ENCODE measurements at places on chromosomes 5 and 9.
A peak's percentile ranks its signal among the peaks of the same experiment; 100 is the strongest.

GRCh38 chr5:65184780-65185179, 296.9 kb downstream of the ADAMTS6 start:
- no peak for DNase-seq

- no peak for DNase-seq
Measured at GRCh38 chr5:78005021-78005785, 229.1 kb upstream of the TBCA start.

DNA sequence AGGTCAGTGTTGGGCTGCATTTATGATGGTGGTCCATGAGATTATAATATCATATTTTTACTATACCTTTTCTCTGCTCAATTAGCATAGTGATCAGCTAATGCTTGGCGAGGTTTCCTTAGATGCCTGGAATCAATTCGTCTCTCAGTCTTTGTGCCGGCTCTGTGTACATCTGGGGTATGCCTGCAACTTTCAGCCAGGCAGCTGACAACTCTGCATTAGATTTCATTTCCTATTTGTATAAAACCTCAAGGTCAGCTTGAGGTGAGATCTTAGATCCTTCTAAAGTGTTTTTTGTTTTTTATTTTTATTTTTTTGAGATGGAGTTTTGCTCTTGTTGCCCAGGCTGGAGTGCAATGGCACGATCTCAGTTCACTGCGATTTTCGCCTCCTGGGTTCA, 86.8 kb downstream of the MELK start:
- no peak for DNase-seq

DNA sequence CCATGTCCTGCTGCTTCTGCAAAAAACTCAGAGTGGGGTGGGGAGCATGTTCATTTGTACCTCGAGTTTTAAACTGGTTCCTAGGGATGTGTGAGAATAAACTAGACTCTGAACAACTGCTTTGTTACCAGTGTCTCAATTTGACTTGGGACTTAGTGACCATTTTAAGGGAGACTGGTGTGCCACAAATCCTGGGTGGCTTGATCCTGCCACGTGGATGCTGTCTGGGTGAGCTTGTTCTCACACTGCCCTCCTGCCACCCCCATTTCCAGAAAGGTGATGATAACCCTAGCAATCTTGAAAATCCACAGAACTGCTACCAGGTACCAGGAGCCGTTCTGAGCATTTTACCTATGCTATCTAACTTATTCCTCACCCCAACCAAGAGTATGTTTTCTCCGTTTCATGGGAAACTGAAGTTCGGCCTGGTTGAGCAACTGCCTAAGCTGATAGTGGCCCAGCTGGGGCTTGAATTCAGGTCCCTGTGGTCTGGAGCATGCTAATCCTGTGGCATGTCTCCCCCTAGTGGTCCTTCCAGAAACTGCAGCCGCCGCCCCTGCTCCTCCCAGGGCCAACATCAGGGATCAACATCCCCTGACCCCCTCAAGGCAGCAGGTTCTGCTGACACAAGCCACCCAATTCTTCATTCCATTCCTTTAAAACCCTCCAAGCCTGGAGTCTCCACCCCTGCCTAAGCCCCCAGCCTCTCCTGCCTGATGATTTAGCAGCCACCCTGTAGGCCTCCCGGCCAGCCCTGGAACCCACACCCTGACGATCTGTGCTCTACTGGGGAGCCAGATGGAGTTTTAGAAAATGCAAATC, 2.8 kb downstream of the IL3 start:
- peak; percentile 80 for DNase-seq

- DNase-seq, result no peak
Measured at GRCh38 chr9:7456793-7457530, 342.6 kb downstream of the DMAC1 start.

GRCh38 chr9:81116340-81117137, 572.8 kb downstream of the TLE1 start:
- DNase-seq, result no peak

GRCh38 chr5:75412111-75412990, 75.3 kb downstream of the HMGCR start:
- no peak for DNase-seq

- no peak for DNase-seq
Measured at GRCh38 chr9:112439825-112440224, 46.8 kb upstream of the KIAA1958 start.

DNA sequence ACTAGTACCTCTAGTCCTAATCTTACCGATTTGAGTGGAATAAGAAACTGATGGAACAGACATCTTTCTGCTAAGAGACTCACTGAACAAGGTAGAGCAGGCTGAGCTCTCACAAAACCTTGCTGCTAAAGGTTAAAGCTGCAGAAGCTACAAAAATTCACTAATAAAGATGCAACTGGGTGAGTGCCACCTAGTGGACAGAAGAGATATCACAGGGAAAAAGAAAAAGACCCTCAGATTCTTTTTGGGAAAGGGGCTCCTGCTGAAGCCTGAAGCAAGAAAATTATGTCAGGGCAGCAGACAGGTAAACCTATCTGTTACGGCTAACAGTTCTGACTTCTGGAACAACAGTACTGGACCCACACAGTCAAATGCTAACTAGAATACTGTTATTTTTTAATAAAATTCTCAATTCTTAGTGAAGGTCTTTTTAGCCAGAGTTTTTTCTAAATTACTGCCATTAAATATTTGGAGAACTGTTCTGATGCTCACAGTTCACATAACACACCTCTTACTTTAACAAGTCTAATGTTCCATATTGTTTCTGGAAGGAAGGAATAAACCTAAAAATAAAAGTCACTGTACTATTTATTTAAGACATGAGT, 51.2 kb downstream of the DIAPH1 start:
- peak; percentile 46 for DNase-seq

DNA sequence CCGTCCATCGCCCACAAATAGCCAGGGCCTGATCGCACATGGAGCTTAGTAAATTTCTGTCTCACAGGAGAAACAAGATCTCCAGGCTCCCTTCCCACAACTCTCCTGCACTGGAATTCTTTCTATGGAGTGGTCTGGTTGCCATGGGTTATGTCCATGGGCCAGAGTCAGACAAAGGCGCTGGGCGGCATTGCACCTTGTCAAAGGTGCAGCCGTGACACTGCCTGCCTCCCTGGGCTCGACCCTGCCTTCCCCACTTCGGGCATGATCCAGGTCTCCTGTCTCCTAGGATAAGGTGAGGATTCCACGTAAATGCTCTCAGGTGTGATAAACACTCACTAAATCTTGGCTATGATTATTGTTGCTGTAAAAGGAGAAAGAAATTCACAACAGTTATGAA, 130.0 kb downstream of the ADAMTS16 start:
- DNase-seq, result no peak

DNA sequence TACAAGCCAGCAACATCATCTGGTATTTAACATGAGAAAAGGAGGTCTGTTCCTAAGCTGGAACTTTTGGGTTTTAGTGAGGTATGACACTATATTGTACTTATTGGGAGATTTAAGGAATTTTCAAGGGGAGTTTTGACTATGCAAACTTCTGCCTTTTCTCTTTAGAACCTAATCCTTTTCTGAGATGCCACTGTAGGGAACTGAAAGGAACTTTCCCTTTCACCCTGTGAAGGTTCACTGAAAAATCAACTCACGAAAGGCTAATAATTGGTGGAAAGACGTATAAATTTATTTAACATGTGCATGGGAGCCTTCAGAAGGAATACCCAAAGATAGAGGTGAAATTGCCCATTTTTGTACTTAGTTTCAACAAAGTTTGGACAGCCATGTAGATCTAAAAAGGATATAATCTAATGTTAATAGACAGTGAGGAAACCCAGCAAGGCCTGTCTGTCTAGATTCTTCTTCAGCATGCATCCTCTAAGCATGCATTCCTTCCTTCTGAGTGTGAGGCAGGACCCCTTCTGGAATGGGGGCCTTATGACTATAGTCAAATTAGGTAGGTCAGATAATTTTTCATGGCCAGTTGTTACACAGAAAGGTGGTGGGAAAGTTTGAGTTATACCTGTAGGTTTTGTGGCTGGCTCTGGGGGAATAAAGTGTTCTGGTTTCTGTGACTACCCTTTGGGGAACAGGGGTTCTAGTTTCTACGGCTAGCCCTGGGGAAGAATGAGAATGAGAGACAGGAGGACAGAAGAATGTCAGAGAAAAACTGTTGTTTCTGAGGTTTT, 200.3 kb downstream of the C9orf152 start:
- DNase-seq, result no peak

DNA sequence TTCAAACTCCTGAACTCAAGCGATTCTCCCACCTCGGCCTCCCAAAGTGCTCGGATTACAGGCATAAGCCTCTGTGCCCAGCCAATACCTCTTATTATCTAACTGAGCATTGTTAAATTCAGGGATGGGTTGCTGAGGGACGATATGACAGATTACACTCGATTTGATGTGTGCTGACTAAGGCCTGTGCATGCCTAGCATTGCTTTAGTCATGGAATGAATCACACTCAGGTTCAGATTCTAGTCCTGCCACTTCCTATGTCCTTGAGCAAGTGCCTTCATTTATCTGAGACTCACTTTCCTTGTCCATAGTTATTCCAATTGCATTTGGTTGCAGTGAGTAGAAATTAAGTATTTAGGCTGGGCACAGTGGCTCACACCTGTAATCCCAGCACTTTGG, 19.5 kb downstream of the THBS4 start:
- no peak for DNase-seq

DNA sequence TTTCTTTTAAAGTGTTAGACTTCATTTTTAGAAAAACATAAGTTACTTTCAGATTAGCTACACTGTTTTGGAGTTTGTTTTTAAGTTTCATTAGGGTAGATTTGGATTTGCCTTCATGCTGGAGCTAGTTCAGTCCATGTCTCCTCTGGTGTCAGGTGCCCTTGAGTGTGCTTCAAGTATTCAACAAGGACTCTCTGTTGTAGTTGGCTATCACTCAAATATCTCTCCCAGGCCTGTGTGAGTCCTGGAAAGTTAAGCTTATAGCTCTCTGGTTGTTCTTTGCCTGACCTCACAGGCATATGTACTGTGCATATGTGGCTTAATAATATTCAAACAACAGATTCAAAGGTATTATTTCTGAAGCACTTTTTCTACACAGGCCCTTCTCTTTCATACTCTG, 45.4 kb downstream of the PTBP3 start:
- no peak for DNase-seq

Data from CD4-positive, alpha-beta T cell treated with Interleukin-10 for 1 hour (primary cell).